ENCODE measurements at places on chromosomes 2 and 18.

DNA sequence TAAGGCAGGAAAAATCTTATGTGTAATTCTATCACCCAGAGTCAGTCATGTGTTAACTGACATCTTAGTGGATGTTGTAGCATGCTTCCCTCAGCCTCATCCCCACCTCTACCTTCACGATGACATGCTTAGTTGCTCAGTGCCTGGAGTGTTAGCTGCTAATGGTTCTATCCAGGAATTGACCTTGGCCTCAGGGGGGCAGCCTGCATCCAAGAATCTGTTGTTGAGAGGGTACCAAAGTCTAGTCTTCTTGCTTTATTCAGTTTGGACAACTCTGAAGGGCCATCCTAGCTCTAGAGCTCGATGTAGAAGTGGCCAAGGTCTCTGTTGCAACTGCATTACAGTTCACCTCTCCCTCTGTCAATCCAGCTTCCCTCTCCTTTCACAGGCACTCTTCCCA lies 61.2 kb downstream of the ACYP2 start:
- peak; percentile 31 for DNase-seq

- no peak for DNase-seq
Observed at GRCh38 chr18:40414155-40414754, 1540.8 kb upstream of the PIK3C3 start.

- no peak for DNase-seq
Observed at GRCh38 chr2:232816657-232817056, 40.3 kb upstream of the KCNJ13 start.

- no peak for DNase-seq
Observed at GRCh38 chr2:237156857-237157779, 71.4 kb downstream of the COPS8 start.

DNA sequence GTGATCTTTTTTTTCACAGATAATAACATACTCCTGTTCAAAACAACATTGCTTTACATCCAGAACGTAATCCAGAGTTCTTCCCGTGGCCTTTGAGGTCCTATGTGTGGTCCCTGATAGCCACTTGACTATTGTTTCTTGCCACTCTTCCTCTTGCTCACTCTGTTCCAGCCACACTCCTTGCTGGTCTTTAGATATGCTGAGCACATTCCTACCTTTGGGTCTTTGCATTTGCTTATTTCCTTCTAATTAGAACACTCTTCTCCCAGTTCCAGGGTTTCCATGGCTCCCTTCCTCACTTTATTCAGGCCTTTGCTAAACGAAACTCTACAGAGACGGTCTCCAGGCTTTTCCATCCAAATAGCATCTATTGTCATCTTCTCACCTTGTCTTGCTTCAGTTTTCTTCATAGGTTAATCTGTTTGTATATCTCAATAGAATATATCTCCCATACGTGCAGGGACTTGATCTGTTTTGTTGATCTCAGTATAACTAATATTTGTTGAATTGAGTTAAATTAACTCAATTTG lies 59.9 kb downstream of the ACSL3 start:
- no peak for DNase-seq

DNA sequence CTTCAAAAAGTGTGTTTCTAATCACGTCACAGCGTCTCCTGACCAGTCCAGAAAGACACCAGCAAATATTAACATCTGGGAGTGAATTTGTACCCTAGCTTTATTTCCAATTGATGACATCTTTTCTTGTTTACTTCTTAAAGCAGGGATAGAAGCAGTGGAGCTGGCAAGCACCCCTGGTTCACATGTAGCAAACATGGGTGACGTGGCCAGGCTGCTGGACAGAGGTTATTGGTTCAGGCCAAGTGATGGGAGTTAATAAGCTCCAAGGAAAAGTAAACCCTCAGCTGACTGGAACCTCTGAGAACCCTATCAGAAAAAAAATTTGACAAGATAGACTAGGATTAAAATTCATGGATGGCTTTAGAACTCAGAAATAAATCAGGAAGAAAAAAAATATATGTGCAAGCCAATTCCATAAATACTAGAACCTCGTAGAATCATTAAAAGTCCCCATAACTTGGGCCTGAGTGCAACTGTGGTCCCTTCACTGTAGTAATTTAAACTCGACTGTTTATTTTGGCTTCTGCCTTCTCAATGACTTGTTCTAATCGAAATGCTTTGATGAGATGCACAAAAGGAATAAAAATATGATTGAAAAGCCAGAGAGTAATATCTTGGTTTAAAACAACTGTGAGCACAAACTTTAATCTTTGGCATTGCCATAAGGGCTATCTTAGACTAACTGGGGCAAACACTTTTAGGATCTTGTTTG lies 121.5 kb upstream of the CTAGE1 start:
- DNase-seq, result no peak

Measured in H7 (cell line).